ENCODE measurements at places on chromosomes 4 and X. TPM values are rescaled to one million over a fixed set of nuclear protein-coding genes. Genes with fewer than 3 reads are reported as not detected.

Gene GUCY1A1
- total RNA-seq, result 34.2 TPM

- DNase-seq, result no peak
Observed at GRCh38 chrX:69142788-69143469, 22.3 kb downstream of the PJA1 start.

DNA sequence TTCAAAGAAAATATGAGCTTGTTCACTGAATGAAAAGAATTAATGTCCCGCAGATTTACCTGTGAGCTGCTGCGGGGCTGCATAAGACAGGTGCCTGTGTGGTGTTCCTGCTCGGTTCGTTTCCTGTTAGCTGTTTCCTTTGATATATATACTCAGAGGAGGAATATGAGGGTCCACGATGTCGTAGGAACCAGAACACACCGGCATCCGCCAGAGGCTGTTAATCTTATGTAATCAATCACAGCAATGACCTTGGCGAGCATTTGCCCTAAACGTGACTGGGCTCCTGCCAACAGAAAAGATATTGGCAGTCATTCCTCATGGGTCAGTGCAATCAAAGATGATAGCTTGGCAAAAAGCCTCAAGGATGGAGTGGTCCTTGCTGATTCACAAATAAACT lies 260.1 kb downstream of the EVC2 start:
- DNase-seq, result no peak

GRCh38 chr4:7651461-7651921 lies 216.8 kb upstream of the PSAPL1 start:
- no peak for DNase-seq

Gene DAPP1
- total RNA-seq, result 0.89 TPM

Gene BTC
- 0.35 TPM for total RNA-seq

Gene AMBN
- total RNA-seq, result not detected

Measured in left cardiac atrium (tissue), 4 donors.